Small intestine (tissue), 16 donors: ENCODE measurements at places on chromosomes 5 and 9. TPM values are rescaled to one million over a fixed set of nuclear protein-coding genes. Genes with fewer than 3 reads are reported as not detected.

DNA sequence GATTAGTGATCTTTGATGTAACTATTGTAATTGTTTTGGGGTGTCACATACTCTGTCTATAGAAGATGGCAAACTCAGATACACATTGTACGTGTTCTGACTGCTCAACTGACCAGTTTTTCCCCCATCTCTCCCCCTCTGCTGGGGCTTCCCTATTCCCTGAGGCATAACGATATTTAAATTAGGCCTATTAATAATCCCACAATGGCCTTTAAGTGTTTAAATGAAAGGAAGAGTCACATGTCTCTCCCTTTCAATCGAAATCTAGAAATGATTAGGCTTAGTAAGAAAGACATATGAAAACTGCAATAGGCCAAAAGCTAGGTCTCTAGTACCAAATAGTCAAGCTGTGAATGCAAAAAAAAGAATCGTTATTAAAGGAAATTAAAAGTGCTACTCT is 265.6 kb downstream of the TMEM232 start:
- H3K4me3 ChIP-seq, result no peak overlapping the region
- H3K27ac ChIP-seq, result no peak overlapping the region
- no peaks in the 10 kb centered on the region for H3K4me1 ChIP-seq

Gene GPR21
- 0.15 TPM for polyA plus RNA-seq

Gene PHYHD1
- 1.1 TPM for polyA plus RNA-seq

Gene TERT
- 1.4 TPM for polyA plus RNA-seq
